NCI-H1048 (cell line): ENCODE measurements at places on chromosomes 7 and 10.

DNA sequence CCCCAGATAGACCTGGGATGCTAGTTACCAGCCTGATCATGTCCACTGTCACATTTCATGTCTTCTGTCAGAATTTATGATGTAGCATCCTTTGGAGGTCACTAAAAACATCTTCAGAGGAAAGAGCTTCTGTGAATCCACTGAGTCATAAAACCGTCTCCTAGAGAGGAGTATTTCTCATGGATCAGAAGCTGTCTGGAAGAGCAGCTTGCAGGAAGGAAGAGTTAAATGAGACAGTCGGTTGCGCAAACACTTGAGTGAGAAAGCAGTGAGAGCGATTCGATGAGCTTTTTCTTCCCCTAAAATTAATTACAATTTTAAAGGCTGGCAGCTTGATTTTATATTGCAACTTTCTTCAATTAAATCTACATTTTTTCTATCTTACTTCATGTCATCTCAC is 47.2 kb upstream of the WDR11 start:
- DNase-seq: no peak

DNA sequence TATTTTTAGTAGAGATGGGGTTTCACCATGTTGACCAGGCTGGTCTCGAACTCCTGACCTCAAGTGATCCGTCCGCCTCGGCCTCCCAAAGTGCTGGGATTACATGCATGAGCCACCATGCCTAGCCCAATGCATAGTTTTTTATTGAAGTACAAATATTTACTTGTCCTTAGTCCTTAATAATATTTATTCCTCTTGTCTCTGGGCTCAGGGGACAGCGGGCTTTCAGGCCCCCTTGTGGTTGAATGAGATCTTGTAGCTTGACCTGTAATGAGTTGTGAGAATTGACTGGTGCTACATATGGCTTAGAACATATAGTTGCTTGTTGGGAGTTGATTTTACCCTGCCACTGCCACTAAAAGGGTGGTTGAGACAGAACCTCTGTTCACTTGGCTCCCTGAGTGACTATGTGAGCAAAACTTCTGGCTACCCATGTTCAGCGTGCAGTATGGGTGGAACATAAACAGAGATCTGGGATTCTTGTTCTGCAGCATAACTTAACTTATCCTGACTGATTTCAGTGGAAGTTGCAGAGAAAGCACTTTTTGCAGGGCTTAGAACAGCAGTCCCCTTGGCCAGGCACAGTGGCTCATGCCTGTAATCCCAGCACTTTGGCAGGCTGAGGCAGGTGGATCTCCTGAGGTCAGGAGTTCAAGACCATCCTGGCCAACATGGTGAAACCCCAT is 14.9 kb downstream of the CCL26 start:
- no peak for DNase-seq

DNA sequence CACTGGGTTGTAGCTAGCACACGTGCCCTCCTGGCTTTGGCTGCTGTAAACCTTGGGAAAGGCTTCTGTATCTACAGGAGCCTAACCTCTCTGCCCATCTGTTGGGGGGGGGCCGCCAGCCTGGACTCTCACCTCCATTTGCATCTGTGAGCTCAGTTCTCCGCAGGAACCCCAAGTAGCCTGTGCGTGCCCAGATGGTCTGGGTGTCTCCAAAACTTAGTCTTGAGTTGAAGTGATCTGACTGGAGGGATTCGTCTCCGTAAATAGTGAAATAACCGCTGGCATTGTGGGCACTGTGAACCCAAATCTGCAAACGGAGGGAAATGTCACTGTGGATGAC is 147.9 kb downstream of the ZMYND11 start:
- no peak for DNase-seq

DNA sequence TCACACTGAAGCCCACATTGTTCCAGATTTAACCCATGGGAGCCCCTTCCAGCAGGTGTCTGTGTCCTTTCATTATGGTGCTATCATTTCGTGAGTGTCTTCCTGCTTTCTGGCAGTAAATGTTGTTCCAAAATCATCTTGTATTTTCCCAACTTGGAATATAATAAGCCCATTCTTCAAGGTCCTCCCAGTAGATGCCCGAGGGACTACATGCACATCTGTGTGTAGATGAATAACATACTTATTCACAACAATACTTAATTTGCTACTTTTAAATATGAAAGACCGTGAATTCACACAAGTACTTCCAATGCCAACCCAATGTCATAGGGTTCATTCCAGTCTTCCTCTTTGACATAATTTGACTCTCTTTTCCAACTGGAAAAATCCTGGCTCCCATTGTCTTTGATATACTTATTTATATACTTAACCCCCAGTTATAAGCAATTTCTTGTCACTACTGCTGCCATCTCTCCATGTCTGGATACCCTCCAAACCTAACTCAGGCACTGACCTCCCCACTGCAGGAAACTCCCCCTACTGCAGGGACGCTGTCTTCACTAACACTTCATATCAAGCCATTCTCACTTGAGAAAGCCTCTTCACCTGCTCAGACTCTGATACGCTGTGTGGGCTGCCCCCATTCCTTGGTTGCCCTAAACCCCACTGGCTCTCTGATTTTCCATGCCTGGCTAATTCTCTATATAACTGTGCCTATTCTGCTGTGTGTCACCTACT is 1119.2 kb downstream of the CNTNAP2 start:
- DNase-seq: no peak

DNA sequence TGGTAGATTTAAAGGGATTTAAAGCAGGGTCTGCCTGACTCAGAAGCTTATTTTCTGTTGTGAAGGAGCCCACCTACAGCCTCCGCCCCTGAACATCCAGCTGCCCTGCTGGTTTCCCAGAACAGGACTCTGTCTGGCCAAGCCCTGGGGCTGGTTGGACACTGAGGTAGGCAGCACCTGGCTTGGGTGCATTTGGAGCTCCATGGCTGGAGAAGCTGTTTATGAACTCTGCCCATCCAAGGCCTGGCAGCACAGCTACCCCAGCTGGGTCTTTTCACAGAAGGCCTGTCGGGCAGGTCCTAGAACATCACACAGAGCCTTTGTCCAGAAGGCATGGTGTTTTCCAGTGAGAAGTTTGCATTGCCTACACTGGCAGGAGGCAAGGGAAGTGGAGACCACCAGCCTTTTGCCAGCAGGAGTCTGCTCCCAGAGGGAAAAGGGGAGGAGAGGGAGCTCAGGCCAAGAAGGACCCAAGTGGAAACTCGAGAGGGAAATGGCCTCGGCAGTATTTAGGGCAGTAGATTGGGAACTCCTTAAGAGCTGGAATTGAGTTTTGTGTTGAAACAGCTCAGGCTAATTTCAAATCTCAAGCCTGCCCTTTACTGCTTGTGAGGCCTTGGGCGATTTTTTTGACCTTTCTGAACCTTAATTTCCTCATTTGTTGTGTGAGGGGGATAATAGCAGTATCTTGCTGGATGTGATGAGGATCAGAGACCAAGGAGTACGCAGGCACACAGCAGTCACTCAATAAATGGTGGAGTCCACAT is 12.3 kb upstream of the PDCD4 start:
- DNase-seq: no peak

DNA sequence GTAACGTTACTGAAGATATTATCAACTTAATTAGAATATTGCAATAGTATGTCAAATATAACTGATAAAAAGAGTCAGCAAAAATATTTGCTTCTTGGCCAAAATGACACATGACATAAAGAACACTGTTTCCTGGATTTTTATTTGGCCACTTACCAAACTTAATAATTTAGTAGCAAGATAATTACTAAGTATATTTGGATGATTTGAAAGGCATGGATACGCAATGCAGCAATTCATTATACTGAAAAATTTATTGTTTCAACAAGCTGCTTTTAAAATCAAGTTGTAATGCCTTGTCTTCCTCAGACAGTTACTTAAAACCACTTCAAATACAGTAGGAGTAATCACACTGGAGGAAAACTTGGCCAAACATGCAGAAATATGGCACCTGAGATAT is 234.0 kb downstream of the SEMA3E start:
- DNase-seq: no peak

DNA sequence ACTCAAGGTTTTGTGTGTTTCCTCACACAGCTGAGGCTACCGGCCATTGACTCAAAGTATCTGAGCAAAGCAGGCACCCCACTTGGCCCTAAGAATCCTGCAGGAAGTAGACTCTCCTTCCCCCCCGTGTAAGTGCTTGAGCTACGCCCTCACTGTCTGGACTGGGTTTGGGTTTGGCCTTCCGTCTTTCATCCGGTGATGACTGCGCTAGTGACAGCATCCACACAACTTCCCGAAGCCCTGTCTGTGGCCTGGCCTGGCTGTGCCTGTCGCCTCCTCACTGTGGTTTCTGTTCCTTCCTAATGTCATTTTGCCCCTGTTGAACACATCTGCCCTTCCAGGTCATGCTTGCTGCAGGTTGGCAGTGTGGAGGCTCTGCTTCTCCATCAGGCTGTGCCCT is 14.5 kb downstream of the C7orf57 start:
- no peak for DNase-seq
